Naive thymus-derived CD8-positive, alpha-beta T cell (primary cell): ENCODE measurements at places on chromosomes 6 and 20.

- no peak for DNase-seq
- H3K4me1 ChIP-seq, result no peaks in the 10 kb centered on the region
- H3K27ac ChIP-seq, result no peak overlapping the region
- H3K36me3 ChIP-seq, result no peaks in the 10 kb centered on the region
- peaks cover 5% of the 10 kb centered on the region for H3K27me3 ChIP-seq
Observed at GRCh38 chr6:163200289-163200688, 214.2 kb upstream of the QKI start.

- no peak overlapping the region for H3K27ac ChIP-seq
- no peak for DNase-seq
- H3K27me3 ChIP-seq, result peaks cover 62% of the 10 kb centered on the region
- no peaks in the 10 kb centered on the region for H3K4me1 ChIP-seq
- no peak overlapping the region for H3K4me3 ChIP-seq
Observed at GRCh38 chr6:136547336-136547735, 2.9 kb downstream of the MAP7 start.

- H3K27me3 ChIP-seq, result no peaks in the 10 kb centered on the region
- DNase-seq, result no peak
- no peaks in the 10 kb centered on the region for H3K36me3 ChIP-seq
- H3K4me3 ChIP-seq, result no peak overlapping the region
Observed at GRCh38 chr20:43744966-43745730, 18.3 kb upstream of the GTSF1L start.

DNA sequence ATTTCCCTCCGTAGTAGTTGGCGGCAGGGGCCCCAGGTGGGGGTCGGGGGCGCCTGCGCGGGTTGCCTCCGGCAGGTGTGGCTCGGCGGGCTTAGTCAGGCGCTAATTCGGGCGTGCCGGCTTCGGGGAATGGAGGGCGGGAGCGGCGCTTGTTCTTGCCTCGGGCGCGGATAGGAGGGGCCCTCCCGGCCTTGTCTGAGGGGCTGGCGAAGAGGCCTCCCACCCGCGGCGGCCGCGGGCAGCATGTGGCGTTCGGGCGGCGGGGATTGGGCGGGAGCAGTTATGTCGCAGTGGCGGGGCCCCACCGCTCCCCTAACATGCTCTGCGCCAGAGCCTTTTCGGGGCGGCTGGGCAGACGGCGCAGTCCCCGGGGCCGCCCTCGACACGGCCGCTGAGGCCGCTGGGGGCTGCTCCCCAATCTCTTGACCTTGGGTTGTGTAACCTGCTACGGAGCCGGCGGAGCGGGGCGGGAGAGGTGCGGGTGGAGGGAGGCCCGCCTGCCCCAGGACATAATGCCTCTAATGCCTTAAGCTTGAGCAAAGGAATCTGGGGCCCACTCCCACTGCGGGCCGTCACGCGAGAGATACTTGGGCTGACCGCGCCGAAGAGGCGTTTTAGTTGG is 1.1 kb downstream of the AMD1 start:
- no peaks in the 10 kb centered on the region for H3K27me3 ChIP-seq
- H3K4me1 ChIP-seq, result peaks cover 47% of the 10 kb centered on the region
- peak overlapping the region; percentile 98 for H3K4me3 ChIP-seq
- no peaks in the 10 kb centered on the region for H3K36me3 ChIP-seq
- peak; percentile 78 for DNase-seq
- peak overlapping the region; percentile 97 for H3K27ac ChIP-seq

DNA sequence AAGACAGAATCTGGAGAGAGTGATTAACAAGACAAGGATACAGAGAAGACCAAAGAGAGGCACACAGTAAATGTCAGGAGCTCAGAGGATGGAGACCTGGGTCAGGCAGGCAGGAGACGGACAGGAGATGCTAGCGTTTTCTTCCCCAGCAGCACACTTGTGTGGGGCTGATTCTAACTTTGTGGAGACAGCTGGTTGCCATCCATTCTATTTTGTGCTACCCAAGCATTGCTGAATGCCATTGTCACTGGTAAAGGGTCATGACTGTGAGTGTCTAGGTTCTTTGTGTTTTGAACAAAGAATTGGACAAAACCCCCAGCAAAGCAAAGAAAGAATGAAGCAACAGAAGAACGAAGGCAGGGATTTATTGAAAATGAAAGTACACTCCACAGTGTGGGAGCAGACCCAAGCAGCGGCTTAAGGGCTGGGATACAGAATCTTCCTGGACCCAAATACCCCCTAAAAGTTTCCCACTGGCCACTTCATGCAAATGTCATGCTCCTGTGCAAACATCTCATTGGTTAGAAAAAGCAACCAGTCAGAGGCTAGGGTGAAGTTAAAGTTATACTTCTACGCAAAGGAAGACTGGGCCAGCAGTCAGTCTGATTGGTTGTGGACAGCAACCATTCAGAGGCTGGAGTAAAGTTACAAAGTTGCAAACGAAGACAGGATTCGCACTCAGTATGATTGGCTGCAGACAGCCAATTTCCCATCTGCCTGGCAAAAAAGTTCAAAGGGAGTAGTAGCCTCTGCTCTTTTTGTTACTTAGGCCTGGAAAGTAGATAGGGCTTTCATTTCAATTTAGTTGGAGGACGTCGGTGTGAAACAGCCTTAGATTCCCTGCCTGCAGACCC is 17.5 kb downstream of the PTK7 start:
- DNase-seq, result no peak
- no peaks in the 10 kb centered on the region for H3K36me3 ChIP-seq
- H3K4me1 ChIP-seq, result peaks cover 15% of the 10 kb centered on the region
- no peaks in the 10 kb centered on the region for H3K27me3 ChIP-seq
- H3K27ac ChIP-seq, result no peak overlapping the region

DNA sequence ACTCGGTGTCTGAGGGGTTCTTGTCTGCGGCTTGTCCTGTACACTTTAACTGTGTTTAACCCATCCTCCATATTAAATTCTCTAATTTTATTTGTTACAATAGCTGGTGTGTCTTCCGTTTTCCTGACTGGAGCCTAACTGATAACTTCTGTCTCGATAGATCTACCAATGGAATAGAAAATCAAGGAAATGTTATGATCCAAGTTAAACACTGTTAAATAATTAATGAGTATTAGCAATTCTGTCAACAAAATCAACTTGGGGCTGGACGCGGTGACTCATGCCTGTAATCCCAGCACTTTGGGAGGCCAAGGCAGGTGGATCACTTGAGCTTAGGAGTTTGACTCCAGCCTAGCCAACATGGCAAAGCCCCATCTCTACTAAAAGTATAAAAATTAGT is 81.7 kb downstream of the DNAH8 start:
- no peaks in the 10 kb centered on the region for H3K4me1 ChIP-seq
- DNase-seq, result no peak
- no peak overlapping the region for H3K27ac ChIP-seq
- no peaks in the 10 kb centered on the region for H3K36me3 ChIP-seq
- no peak overlapping the region for H3K4me3 ChIP-seq

- no peaks in the 10 kb centered on the region for H3K27me3 ChIP-seq
- H3K4me1 ChIP-seq, result peaks cover 31% of the 10 kb centered on the region
- DNase-seq, result no peak
- no peaks in the 10 kb centered on the region for H3K36me3 ChIP-seq
- peak overlapping the region; percentile 40 for H3K27ac ChIP-seq
Observed at GRCh38 chr6:34352305-34352937, 40.0 kb downstream of the NUDT3 start.

GRCh38 chr6:71220466-71220865 is 68.1 kb upstream of the OGFRL1 start:
- no peak for DNase-seq
- H3K27ac ChIP-seq, result no peak overlapping the region
- no peaks in the 10 kb centered on the region for H3K4me1 ChIP-seq
- H3K4me3 ChIP-seq, result no peak overlapping the region

DNA sequence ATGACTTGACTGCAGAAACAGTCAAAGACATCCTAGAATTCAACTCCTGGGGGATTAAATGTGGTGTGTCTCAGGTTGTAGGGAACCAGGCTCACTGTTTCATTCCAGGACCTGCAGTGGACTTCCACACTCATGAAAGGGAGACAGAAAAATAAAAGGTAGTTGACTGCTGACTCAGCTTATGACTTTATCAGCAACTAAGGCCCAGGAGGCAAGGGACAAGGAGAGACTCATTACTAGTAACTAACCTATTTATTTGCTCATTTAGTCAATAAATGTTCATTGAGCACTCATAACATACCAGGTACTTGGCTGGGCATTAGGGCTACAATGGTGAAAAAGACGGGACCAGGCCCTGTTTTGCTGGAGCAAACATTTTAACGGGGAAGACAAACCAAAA is 2.9 kb downstream of the ZSCAN31 start:
- H3K27ac ChIP-seq, result no peak overlapping the region
- H3K27me3 ChIP-seq, result no peaks in the 10 kb centered on the region
- H3K4me3 ChIP-seq, result no peak overlapping the region
- no peak for DNase-seq
- H3K36me3 ChIP-seq, result peaks cover 6% of the 10 kb centered on the region

GRCh38 chr20:2151858-2152281 is 50.2 kb downstream of the STK35 start:
- no peaks in the 10 kb centered on the region for H3K27me3 ChIP-seq
- no peak overlapping the region for H3K27ac ChIP-seq
- H3K4me3 ChIP-seq, result no peak overlapping the region

- no peak for DNase-seq
- no peak overlapping the region for H3K4me3 ChIP-seq
- H3K27me3 ChIP-seq, result peaks cover 60% of the 10 kb centered on the region
- H3K36me3 ChIP-seq, result no peaks in the 10 kb centered on the region
- H3K4me1 ChIP-seq, result peaks cover 32% of the 10 kb centered on the region
Observed at GRCh38 chr20:20363799-20364592, 3.9 kb upstream of the INSM1 start.

GRCh38 chr6:41147917-41148316 is 6.2 kb downstream of the TREML1 start:
- peaks cover 10% of the 10 kb centered on the region for H3K4me1 ChIP-seq
- no peaks in the 10 kb centered on the region for H3K27me3 ChIP-seq
- DNase-seq, result no peak
- no peak overlapping the region for H3K4me3 ChIP-seq

DNA sequence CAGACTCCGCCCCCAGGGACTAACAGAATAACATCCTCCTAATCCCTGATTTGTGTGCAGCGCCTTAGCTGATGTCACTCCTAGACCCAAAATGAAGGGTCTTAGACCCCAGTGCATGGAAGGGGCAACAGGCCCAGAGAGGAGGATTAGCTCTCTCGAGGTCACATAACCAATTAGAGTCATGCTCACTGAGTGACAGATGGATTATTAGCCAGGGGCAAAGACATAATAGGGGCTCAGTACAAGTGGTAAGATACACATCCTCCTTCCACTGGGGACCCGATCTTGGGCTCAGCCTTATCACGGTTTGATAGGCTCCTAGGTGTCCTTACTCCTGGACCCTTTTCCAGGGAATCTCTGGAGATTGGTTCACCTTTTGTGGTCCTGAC is 858 bp downstream of the TP53INP2 start:
- no peak for DNase-seq
- no peaks in the 10 kb centered on the region for H3K27me3 ChIP-seq
- H3K4me3 ChIP-seq, result peak overlapping the region; percentile 89

DNA sequence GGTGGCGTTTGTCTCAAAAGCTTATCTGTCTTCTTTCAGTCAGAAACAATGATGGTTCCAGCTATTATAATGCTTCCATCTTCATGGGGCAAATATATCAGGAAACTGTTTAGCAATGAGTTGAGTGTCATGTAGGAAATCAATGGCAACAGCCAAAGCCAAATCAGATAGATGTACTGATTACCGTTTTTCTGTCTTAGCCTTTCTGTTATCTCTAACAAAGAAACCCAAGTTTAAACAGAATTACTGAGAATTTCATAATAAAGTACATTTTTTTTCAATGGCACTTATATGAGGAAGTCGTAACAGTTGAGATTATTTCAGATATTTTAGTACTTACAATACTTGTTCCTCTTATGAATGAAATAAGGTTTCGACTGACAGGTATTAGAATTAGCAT is 1.2 kb downstream of the NOX3 start:
- no peaks in the 10 kb centered on the region for H3K36me3 ChIP-seq
- DNase-seq, result no peak
- no peak overlapping the region for H3K4me3 ChIP-seq
- H3K4me1 ChIP-seq, result peaks cover 1% of the 10 kb centered on the region

- no peaks in the 10 kb centered on the region for H3K27me3 ChIP-seq
- H3K36me3 ChIP-seq, result no peaks in the 10 kb centered on the region
- H3K27ac ChIP-seq, result no peak overlapping the region
- DNase-seq, result no peak
- no peak overlapping the region for H3K4me3 ChIP-seq
- peaks cover 18% of the 10 kb centered on the region for H3K4me1 ChIP-seq
Observed at GRCh38 chr20:62501801-62502495, 26.2 kb upstream of the GATA5 start.

DNA sequence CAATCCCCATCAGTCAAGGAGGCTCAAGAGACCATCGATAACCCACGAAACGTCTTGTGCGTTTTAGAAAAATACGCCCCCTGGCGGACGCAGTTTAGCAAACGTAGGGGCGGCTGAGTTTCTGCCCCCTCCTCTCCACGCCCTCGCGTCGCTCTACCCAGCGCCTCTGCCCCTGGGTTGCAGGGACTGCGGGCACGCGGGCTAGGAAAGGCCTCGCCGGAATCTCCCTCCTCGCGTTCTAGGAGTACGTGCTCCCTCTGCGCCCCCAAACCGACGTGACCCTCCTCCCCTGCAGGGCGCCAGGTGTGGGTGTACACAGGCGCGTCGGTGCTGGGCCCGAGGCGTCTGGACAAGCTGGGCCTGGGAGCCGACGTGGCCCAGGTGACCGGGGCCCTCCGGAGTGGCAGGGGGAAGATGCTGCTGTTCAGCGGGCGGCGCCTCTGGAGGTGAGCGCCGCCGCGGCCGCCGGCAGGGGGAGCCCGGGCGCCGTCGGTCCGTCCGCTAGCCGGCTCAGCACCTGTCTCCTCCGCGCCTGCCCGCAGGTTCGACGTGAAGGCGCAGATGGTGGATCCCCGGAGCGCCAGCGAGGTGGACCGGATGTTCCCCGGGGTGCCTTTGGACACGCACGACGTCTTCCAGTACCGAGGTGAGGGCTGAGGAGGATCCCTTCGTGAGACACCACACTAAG is 5.3 kb downstream of the MMP9 start:
- H3K27me3 ChIP-seq, result peaks cover 67% of the 10 kb centered on the region
- H3K4me1 ChIP-seq, result peaks cover 29% of the 10 kb centered on the region
- peak; percentile 62 for DNase-seq
- H3K36me3 ChIP-seq, result peaks cover 11% of the 10 kb centered on the region

DNA sequence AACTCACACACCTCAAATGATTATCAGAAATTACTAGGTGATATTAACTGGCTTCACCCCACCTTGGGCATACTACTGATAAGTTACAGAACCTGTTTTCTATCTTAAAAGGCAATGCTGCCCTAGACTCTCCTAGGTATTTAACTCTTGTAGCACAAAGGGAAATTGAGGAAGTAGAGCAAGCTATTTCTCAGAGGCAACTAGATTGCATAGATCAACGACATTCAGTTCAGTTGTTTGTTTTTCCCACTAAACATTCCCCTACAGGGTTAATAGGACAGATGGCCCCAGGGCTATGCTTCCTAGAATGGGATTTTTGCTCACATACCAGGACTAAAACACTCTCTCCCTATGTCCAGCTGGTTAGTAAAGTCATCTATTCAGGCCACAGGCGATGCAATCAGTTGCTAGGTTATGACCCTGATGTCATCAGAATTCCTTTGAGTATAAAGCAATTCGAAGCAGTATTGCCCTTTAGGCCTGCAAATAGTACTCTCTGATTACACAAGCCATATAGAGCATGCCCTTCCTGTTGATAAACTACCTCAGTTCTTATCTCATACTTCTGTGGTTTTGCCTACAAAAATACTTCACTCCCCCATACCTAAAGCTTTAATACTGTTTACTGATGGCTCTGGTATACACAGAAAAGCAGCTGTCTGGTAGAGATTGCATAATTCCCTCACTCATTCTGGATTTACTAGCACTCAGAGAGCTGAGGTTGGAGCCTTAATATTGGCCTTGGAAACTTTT is 67.4 kb upstream of the ASCC3 start:
- H3K27me3 ChIP-seq, result peaks cover 2% of the 10 kb centered on the region
- H3K36me3 ChIP-seq, result no peaks in the 10 kb centered on the region
- no peaks in the 10 kb centered on the region for H3K4me1 ChIP-seq
- H3K4me3 ChIP-seq, result no peak overlapping the region
- H3K27ac ChIP-seq, result no peak overlapping the region
- DNase-seq, result no peak
